DMS53 (cell line): ENCODE measurements at places on chromosomes 4 and X.
A peak's percentile ranks its signal among the peaks of the same experiment; 100 is the strongest.

GRCh38 chr4:178633263-178633662 lies 1191.0 kb upstream of the AGA start:
- peak; percentile 7 for DNase-seq

DNA sequence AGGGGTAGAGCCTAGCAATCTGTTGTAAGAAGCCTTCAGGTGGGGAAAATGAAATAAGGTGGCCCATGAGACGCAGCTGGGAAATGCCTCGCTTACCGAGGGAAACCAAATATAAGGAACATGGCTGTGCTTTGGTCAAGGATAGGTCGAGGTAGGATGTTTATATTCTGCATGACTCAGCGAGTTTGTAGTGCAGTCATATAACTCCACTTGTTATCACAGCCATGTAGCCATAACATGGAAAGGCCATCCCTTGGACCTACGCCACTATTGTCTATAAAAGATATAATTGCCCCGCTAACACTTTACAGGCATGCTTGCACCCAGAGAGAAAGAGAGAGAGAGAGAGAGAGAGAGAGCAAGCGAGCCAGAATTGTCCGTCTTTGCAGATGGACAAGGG lies 80.9 kb upstream of the GLRA2 start:
- DNase-seq: no peak

- no peak for DNase-seq
Measured at GRCh38 chr4:21872101-21872500, 76.5 kb downstream of the KCNIP4 start.

DNA sequence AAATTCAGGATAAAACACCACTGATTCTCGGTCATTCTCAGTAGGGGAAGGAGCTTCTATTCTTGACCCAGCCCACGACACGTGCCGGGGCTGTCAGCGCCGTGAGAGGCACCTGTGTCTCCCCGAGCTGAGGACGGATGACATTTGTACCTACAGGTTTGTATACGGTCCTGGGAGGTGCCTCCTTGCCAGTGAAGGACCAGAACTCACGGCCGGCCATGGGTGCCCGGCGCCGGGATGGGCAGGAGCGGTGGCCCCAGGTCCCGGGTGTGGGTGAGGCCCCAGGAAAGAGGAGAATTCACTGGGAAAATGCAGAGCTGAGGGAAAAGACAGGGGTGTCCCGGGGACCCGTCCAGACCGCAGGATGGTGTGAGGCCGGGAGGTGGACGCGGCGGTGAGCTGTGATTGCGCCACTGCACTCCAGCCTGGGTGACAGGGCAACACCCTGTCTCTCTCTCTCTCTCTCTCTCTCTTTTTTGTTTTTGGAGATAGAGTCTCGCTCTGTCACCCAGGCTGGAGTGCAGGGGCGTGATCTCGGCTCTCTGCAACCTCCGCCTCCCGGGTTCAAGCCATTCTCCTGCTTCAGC lies 48.9 kb upstream of the PPP2R3B start:
- no peak for DNase-seq

DNA sequence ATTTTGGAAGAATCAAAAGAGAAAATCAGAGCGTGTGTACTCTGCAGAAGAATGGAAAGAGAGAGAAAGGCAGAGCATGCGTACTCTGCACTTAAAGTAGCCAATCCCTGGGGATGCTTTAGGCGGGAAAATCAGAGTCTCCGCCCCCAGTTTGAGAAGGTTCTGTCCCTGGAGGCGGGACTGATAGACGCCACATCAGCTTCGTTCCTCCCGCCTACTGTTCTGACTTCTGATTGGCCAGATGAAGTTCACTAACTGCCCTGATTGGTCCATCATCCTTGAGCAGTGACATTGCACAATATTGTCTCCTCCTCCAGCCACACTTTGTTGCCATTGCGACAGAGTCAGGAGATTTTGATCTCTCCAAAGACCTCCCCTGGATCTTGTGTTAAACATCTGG lies 23.8 kb downstream of the SSX1 start:
- no peak for DNase-seq

GRCh38 chr4:61425315-61425714 lies 225.2 kb downstream of the ADGRL3 start:
- DNase-seq: no peak

DNA sequence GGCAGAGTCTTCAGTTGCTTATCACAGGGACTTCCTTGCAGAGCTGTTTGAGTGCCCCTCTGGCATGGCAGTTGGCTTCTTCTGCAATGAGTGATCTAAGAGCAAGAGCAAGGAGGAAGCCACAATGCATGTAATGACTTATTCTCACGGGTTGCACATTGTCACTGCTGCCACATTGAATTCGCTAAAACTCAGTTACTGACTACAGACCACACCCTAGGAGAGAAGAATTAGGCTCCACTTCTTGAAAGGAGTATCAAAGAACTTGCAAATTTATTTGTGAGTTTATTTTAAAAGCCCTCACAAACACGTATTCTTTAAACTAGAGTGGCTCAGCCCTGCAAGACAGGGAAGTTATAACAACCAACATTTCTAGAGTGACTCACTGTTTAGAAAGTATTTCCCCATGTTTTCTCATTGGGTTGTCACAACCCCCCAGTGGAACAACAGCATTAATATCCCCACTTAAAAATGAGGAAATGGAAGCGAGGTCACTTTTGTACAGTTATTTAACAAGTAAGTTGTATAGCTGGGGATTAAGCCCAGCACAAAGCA lies 32.4 kb upstream of the RBPJ start:
- DNase-seq: peak; percentile 29

DNA sequence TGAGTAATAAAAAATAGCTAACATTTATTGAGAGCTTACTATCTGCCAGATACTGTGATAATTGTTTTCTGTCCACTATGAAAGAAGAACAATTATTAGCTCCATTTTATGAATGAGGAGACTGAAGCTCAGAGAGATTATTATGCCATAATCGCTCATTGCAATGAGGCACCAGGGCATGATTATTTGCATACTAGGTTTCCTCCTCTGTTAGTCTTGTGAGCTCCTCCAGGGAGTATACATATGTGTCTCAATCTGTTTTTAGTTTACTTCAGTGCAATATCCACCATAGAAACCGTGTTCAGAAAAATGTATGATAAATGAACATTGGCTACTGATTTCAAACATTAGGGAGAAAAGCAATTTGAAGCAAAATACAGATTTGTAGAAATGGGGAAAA lies 139.4 kb upstream of the OTUD4 start:
- no peak for DNase-seq

DNA sequence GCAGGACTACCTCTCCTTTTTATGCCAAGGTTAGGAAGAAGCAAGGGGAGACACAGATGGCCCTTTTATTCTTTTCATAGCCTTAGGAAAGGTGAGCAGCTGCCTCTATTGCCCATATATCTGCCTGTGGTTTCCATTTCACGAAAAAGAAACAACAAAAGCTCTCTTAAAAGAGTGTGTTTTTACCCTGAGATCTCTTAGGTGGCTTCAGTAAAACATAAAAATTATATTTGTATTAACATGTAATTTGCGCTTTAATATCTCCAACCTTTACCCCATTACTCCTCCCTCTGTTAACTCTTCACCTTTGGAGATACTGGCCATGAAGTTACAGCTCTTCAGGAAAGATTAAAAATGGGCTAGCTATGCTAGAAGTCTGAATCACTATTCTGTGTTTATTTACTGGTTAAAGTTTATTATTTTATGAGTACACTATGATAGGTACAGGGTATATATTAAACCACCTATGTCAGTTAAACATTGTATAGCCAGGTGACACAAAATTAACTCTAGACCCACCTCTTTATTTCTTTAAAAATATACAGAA lies 15.0 kb upstream of the SULT1B1 start:
- peak; percentile 5 for DNase-seq

GRCh38 chr4:48243887-48244286 lies 25.8 kb downstream of the TEC start:
- DNase-seq: no peak

DNA sequence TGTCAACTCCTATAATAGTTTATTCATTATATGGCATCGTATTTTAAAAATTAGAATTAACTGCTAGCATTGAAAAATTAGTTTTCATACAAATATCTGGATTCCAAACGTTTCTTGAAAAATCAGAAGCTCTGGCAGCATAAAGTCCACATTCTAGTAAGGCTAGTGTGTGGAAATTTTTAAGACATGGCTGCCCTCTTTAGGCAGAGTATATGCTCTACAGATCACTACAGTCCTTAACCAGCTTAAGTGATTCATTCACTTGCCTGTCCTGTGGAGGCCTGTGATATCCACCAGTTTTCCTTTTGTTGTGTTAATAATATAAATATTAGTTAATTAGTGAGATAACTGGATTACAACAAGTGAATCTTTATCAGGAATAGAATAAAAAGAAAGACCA lies 287.2 kb downstream of the OPHN1 start:
- DNase-seq: peak; percentile 66

GRCh38 chr4:73593631-73594241 lies 26.5 kb downstream of the RASSF6 start:
- peak; percentile 50 for DNase-seq

DNA sequence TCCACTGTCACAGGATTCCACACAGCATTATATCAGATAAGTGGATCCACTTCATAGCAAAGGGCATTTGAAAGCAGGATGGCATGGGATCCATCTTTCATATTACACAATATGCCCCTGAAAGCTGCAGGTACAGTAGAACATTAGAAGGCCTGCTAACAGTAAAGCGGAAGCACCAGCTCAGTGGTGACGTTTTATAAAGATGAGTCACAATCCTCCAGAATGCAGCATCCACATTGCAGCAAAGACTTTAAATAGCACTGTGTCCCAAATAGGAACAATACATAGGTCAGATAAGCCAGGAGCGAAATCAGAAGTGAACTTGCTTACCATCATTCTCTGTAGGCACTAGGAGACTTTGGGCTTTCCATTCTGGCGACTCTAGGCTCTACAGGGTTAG lies 609.5 kb upstream of the FAT1 start:
- DNase-seq: no peak

DNA sequence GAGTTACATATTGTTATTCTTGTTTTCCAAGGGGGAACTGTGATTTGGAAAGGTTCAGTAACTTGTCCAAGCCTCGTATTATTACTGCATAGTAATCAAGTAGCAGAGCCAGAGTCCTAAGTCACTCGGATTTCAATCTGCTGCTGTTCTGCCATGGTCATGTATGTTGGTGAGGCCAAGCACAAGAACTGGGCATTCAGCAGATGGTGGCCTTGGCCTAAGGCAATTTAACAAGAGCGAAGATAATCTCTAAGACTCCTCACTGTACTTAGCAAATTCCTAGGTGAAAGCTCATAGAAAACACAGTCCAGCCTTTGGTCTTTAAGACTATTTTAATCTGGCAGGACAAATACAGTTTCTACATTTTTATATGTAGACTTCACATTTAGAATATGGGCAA lies 64.8 kb downstream of the NDST3 start:
- no peak for DNase-seq

GRCh38 chrX:2351321-2351720 lies 149.5 kb downstream of the DHRSX start:
- DNase-seq: no peak

GRCh38 chrX:24216827-24217226 lies 67.3 kb downstream of the ZFX start:
- no peak for DNase-seq

- no peak for DNase-seq
Measured at GRCh38 chr4:113503691-113504090, 257.8 kb downstream of the CAMK2D start.

DNA sequence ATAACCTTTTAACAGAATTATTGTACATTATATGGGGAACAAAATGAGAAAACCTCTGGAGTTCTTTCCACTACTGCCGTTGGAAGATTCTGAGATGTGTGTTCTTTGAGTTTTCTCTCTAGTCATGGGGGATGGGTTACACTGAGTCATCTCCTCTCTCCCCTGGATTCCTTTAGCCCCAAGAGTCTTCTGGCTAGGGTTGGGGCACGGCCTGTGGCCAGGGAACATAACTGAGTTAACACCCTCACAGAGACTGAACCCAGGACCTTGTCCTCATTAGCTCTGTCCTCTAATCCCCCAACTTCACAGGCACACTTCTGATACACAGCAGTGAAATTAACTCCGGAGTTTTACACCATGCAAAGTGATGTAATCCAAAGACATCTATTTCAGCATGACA lies 142.3 kb upstream of the F9 start:
- no peak for DNase-seq

DNA sequence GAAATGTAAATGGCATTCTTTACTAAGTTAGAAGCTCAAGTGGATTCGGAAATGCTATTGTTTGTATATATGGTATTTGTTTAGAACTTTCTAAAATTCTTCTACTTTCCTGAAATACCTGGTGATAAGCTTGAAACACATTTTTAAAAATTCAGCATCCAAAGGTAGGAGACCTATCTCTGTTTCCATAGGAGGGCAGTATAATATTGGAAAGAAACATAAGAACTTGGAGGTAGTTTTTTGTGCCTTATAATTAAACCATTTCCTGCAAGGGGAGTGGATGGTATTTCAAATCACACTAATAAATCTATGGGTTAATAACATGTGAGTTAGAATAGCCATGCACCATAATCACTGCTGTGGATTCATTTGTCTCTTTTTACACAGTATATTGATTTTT lies 217.4 kb upstream of the AADAT start:
- DNase-seq: no peak

GRCh38 chr4:138085736-138086305 lies 156.3 kb downstream of the SLC7A11 start:
- DNase-seq: no peak

- peak; percentile 85 for DNase-seq
Measured at GRCh38 chrX:50579955-50580354, 109.3 kb upstream of the DGKK start.

DNA sequence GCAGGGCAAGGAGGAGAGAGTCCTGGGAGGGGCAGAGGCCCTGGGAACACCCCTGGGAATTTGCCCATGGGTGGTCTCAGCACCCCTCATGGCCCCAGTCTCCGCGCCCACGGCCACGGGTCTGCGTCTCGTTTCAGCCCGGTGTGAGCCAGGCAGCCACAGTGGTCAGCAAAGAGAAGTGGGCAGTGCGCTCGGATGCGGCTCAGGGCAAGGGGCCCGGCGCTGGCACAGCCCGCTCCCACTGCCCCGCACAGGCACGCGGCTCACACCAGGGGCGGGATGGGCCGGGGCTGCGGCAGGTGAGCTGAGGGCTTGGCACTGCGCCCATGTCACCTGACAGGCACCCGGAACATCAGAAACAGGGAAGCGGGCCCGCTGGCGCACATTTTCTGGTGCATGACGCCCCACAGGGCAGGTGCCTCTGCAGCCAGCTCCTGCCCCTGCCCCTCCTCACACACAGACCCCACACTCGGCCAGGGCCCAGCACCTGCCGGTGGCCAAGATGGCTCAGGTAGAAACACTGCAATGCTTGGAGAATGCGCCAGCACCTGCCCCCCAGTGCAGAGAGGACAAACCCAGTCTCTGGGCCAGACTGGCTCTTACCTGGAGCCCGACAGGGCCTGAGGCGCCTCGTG lies 41.9 kb upstream of the MXD4 start:
- DNase-seq: peak; percentile 90

GRCh38 chr4:148442832-148443511 lies 758 bp upstream of the NR3C2 start:
- DNase-seq: peak; percentile 42

DNA sequence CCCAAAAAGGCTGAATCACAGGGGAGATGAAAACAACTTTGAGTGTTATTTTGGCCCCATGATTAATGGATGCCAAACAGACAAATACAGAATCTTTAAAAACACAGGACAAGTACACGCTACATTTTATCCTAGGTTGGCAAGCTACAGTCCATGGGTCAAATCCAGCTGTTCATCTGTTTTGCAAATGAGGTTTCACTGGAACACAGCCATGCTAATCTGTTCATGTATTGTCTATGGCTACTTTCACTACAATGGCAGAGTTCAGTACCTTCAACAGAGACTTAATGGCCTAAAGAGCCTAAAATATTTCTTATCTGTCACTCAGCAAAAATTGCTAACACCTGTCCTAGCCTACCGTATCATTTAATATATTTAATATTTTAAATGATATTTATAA lies 1548.5 kb upstream of the IGFBP7 start:
- no peak for DNase-seq
